ENCODE measurements at places on chromosomes 4 and X.

DNA sequence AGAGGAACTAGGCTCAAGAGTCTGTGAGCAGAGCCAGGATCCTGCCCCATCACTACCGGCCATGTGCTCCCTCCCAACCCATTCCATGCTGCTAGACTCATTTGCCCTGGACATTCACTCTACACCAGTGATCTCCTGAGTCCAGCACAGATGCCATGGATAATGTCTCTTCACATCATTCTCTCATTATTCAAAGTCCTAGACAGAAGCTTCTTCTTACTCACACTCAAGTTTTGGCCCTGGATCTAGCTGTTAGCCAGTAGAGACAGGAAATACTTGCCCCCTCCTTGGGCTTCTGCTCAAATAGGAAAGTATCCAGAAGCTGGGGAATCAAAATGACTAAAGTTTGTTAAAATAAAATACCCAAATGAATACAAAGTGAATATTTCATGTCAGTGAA is 266.8 kb upstream of the LDB2 start:
- no peak for DNase-seq

- no peak for DNase-seq
Measured at GRCh38 chrX:72306851-72307645, 1.3 kb upstream of the CITED1 start.

DNA sequence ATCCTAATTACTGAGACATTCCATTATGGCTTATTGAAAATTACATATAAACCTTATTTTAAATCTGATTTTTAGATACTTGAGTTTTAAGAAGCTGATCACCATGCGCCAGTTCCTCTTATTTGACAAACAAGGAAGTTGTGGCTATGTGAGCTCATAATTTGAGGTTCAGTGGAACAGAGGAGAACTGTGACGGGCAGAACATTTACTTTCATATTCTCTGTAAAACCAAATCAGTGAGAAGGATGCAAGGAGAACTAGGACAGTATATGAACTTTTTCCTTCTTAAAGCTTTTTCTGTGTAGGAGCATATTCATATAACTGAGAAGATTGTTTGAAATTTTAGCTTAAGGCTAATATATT is 25.3 kb downstream of the STIM2 start:
- no peak for DNase-seq

- DNase-seq, result no peak
Measured at GRCh38 chrX:104084534-104085277, 8.7 kb upstream of the TMSB15C start.

DNA sequence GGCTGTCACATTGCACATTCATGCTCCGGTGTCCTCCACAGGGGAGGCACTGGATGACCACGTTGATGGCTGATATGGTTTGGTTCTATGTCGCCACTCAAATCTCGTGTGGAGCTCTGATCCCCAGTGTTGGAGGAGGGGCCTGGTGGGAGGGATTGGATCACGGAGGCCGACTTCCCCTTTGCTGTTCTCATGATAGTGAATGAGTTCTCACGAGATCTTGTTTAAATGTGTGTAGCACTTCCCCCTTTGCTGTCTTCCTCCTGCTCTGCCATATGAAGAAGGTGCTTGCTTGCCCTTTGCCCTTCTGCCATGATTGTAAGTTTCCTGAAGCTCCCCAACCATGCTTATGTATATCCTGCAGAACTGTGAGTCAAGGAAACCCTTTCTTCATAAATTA is 22.3 kb upstream of the NAT8L start:
- DNase-seq, result no peak

- DNase-seq, result no peak
Measured at GRCh38 chrX:141341743-141342142, 99.4 kb upstream of the SPANXC start.

DNA sequence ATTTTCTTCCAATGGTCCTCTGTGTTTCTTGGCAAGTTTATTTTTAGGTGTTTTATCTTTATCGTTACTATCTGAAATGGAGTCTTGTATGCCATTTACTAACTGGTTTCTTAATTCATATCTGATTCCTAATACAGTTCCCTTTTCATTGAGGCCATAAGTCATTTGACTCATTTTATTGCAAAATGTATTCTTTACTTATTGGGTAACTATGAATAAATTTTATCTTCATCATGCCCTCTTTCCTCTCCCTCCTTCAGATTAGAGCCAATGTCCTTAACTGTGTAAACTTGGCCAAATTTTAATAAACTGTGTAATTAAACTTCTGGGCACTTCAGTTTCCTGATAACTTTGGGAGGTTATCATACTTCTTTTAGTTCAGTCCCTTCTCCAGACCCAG is 19.3 kb upstream of the MSMO1 start:
- no peak for DNase-seq

DNA sequence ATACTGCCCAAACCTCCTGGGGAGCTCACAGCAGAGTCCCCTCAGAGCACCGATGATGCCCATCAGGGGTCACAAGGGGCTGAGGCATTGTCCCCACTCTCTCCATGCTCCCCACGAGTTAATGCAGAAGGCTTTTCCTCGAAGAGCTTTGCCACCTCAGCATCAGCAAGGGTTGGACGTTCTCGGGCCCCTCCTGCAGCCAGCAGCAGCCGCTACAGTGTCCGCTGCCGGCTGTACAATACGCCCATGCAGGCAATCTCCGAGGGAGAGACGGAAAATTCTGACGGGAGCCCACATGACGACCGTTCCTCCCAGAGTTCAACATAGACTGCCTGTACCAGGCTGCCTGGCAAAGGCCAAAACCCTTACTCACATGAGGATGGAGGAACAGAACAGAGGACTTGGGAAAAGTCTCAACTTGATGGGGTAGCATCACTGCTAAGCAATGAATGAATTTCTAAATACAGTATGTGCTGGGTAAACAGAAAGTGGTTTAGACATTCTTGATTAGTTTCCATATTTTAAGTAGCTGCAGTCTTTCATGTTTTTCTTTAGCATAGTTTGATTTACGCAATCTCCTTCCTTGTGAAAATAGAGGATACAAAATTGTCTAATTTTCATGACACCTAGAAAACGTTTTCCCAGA is 5.0 kb upstream of the SCML1 start:
- DNase-seq, result no peak

DNA sequence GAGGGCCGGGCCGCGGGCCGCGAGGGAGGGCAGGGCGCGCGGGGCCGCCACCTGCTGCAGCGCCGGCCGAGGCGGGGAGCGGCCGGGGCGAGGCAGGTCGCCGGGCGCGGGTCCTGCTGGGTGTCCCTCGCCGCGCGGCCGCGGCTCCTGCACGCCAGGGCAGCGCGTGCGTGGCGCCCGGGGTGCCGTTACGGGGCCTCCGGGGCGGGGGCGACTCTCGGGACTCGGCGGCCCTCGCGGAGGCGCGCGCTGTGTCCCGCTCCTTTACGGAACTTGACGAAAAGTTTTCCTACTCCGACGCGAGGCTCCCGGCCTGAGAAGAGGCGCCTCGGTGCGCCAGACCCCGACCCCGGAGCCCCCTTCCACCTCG is 329 bp downstream of the TBC1D14 start:
- DNase-seq, result no peak

DNA sequence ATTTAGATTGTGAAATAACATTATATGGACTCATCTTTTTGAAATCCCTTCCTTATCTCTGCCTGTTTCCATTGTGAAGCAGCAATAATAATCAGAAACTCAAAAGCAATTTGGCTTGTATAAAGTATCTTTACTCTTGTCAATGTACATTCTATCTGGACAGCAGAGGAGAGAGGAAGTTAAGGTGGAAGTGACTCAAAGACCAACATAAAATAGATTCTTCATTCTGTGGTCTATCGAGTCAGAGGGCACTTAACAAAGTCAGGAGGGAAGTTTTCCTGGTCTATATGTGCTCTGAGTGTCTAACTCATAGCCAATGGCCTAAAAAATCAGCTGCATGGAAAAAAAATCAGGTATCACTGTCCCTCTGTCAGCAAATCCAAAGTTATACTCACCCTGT is 155.5 kb downstream of the EMCN start:
- DNase-seq, result no peak

DNA sequence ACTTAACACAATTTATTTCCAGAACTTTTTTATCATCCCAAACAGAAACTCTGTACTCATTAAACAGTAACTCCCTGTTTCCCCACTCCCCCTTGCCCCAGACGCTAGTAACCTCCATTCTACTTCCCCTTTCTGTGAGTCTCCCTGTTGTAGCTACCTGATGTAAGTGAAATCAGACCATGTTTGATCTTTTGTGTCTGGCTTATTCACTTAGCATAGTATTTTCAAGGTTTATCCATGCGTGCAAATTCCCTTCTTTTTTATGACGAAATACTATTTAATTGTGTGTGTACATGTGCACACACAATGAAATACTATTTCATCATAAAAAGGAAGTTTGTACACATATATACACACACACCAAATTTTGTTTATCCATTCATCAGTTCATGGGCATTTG is 5.2 kb downstream of the PKD2 start:
- DNase-seq, result no peak

DNA sequence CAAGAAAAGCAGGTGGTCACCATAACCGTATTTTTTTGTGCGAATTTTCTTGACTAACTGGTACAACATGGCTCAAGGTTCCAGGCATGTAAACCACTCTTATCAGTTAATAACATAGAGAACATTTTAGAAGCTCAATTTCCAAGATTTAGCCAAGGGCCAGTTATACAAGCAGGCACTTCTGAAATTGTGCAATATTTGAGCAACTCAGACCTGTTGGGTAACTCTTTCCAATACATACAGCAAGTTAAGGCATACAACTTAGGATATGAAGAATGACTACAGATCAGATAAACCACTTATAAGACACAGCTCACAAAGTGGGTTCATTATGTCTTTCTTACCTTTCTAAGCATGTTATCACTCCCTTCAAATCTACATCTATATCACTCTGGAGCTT is 43.9 kb downstream of the ZNF280C start:
- DNase-seq, result no peak

DNA sequence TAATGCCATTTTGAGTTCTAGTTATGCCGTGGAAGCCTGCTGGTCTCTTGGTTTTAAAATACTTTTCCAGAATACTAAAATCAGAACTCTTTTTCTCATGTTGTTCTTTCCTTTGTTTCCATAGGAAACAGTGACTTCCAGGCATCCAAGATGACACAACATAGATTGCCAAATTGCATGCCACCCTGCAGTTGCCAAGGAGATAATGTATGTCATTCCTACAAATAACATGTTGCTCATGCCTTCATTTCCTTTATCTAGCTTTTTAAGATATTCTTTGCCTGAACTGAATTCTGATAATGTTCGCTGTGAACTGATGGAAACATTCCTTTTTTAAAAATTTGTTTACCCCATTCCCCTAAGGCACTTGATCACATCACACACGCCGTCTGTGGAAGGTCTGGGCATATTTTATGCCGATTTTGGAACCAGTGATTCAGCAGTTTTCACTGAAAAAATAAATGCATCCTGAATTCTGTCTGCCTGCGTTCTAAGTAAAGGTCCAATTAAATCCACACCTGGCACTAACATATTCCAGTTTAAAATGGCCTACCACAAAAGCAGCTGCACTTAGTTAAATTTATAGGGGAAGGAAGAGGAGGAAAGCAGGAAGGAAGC is 38.0 kb upstream of the COX7B2 start:
- DNase-seq, result no peak

DNA sequence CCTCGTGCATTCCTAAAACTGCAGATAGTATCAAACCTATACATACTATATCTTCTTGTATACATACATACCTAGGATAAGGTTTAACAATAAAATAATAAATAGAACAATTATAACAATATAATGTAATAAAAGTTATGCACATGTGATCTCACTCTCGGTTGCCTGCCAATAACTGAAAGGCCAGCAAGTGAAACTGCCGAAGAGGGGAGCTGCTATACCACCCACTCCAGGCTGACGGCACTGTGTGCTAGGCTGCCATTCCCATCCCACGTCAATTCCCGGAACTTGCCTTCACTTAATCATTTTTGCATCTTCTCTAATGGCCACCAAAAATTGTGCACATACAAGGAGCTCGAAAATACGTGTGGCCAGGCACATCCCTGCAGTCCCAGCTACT is 451.1 kb upstream of the FAT1 start:
- DNase-seq, result no peak

GRCh38 chrX:10190367-10190766 is 33.6 kb downstream of the CLCN4 start:
- no peak for DNase-seq

DNA sequence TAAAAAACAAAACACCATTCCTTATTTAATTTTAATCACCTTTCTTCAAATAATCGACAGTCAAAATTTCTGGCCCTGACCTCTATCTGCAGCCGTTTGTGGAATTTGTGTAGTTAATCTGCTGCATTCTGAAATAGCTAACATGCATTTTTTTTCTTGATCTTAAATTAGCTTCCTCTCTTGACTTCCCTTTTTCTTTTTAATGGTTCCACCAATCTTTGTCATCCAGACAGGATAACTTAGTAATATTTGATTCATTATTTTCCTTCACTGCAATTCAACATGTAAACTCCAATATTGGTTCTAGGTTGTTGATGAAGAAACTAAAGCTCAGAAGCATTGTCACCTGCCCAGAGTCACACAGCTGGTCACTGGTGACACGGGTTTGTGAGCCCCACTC is 77.3 kb downstream of the ARHGAP10 start:
- no peak for DNase-seq

DNA sequence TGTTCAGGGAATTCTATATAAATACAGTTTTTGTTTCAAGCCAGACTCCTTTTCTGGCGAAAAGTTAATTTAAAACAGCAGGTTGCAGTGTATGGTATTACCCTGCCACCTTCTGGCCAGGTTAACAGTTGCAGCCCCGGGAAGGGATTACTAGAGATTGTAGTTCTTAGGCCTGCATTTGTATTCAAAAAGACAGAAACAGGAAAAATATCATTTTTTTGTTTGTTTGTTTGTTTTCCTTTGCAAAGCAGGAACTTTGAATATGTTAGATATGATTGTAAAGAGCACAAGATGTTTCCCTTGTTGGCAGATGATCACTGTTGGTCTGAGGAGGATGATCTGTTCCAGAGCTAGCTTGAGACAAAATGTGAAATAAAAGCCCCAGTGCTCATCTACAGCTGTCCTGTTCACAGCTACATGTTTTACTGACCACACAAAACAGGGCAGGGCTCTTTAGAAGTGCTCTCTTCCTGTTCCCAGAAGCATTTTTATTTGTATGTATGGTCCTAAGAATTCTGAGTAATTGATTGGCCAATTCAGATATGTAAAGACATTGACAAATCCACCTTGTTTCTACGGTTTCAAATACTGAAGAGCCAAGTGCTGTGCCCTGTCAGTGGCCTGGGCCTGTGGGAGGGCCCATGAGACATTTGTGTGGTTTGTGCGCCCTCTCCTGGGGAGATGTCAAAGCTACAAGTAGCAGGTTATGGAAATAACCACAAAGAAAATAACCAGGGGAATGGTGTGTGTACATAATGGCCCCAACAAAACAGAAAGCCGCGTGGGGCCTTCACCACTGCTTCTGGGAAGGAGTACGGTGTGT is 57.9 kb downstream of the CLDN22 start:
- DNase-seq, result peak; percentile 20

All from stimulated activated CD8-positive, alpha-beta memory T cell treated with anti-CD3 and anti-CD28 coated beads, Interleukin-15, amount 100 ng/mL, for 4 hours (primary cell).